Stimulated activated CD8-positive, alpha-beta memory T cell treated with anti-CD3 and anti-CD28 coated beads, Interleukin-4, amount 100 ng/mL, for 24 hours (primary cell): ENCODE measurements at places on chromosomes 5 and 9.

GRCh38 chr5:58211441-58211840 is 248.4 kb downstream of the PLK2 start:
- no peak for DNase-seq

DNA sequence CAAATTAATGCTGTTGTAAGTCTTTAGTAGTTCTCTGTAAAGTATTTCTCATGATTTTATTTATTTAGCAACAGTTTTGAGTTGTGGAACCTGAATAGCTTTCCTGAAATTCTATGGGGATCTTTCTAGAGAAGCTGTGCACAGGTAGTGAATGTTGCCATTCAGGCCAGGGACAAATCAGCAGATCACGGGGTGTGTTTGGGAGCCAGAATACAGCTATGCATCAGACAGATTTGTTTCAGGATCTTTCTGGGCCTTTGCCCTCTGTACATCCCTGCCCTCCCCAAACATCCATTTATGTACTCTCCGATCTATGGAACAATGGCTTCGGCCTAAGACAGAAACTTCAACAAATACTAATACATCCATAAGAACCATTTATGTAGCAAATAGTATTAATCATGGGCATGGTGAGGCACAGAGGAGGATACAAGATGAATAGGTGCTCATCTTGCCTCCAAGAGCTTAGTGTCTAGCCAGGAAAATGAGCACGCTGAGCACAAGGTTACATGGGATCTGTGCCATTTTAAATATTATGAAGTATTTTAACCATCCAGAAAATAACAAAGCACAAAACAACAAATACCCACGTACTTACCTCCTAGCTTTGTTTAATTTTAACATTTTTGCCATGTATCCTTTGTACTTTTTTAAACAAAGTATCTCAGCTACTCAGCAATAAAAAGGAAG is 13.1 kb downstream of the ARHGEF37 start:
- no peak for DNase-seq

GRCh38 chr9:126697330-126697729 is 83.6 kb downstream of the LMX1B start:
- no peak for DNase-seq

- DNase-seq: no peak
Measured at GRCh38 chr5:180491496-180491895, 2.7 kb upstream of the CNOT6 start.

GRCh38 chr9:105678163-105678562 is 15.9 kb downstream of the TAL2 start:
- no peak for DNase-seq

GRCh38 chr5:52356311-52356918 is 431.3 kb upstream of the ITGA1 start:
- no peak for DNase-seq

- no peak for DNase-seq
Measured at GRCh38 chr5:53507013-53507412, 26.6 kb downstream of the FST start.

DNA sequence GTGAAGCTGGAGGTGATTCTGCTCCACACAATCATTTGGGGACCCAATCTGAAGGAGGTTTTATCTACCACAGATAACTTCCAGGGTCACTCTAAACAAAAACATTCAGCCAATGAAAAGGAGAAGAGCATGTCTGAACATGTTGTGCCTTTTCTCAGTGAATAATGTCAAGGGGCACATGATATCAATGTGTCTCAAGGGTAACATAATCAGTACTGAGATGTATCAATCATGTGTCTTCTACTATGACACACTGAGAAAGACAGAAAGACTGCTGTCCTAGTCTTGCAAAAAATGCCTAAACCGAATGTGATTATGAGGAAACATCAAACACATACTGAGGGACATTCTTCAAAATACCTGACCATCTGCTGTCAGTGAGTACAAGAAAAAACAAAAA is 25.4 kb upstream of the RASA1 start:
- DNase-seq: no peak

DNA sequence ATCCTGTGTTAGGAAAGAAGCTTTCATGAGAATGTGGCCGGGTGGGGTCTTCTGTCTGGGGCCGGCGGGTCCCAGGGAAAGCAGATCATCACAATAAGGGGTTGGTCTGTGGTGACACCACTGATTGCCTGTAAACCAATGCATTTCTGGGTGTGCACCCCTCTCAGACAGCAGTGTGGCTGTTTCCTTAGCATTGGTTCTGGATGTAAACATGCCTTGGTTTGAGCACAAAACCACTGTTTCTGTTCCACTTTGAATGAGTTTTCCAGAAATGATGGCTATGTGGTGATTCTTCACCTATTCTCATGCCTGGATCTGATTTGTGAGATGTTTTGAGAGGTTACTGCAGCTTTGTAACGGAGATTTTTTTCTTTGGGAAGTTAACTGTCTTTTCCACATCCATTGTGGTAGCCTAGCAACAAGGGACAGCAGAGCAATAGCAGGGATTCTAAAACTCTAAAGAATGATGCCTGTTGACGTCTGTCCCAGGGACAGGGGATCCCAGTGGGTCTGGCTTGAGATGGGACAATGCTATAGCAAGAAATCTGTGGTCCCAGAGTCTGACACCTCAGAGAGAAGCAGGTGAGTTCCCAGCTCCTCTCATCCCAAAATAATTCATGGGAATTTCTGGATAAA is at the start of gene CCDC192:
Gene CCDC192 (plus strand): TSS at position 466 of the 636 bp plus-strand sequence. CDS start 55 bp downstream, at position 521.
- DNase-seq: no peak

- no peak for DNase-seq
Measured at GRCh38 chr9:22307013-22307711, 139.5 kb upstream of the DMRTA1 start.

- DNase-seq: peak; percentile 52
Measured at GRCh38 chr5:91381774-91382359, 1.2 kb downstream of the ARRDC3 start.

- peak; percentile 24 for DNase-seq
Measured at GRCh38 chr5:87300744-87301143, 33.1 kb downstream of the RASA1 start.

DNA sequence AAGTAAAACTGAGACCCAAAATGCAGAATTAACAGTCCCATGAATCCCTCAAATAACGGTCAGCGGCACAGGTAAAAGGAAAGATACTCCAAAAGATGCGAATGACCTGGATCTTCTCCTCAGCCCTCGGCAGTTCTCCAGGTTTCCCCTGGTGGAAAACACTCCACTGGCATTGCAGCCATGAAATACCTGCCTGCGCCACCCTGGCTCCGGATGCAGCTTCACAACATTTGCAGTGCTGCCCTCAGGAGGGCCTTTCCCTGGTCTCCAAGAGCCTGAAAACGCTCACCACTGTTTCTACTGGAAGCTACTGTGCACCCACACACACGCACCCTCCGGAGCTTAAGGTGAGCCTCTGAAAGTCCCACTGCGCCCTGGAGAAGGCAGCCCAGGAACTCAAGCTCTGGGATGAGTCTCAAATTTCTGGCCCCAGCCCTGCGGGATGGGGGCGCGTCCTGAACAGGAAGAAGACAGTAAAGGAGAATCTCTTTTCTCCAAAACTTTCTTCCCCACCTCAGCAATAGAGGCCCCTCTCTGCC is 612 bp downstream of the UGT3A2 start:
- DNase-seq: no peak

GRCh38 chr9:129289131-129289731 is 111.2 kb upstream of the IER5L start:
- no peak for DNase-seq

- DNase-seq: no peak
Measured at GRCh38 chr9:114178756-114179450, 23.6 kb downstream of the COL27A1 start.

DNA sequence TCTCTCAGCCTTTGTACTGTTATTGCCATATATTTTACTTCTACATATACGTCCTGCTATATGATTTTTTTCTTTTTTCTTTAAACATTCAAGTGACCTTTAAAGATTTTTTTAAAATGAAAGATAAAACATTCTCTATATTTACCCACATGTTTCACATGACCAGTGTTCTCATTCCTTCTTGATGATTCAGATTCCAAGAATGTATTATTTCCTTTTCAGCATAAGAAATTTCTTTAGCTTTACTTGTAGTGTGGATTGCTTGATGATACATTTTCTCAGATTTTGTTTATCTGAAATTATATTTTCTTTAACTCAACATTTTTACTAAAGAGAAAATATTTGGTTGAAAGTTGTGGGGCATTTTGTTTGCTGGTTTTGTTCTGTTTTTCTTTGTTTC is 792.1 kb downstream of the BRINP1 start:
- DNase-seq: no peak

GRCh38 chr5:66987126-66987525 is 209.5 kb downstream of the CD180 start:
- no peak for DNase-seq

- no peak for DNase-seq
Measured at GRCh38 chr9:133707065-133707762, 30.9 kb downstream of the SARDH start.

DNA sequence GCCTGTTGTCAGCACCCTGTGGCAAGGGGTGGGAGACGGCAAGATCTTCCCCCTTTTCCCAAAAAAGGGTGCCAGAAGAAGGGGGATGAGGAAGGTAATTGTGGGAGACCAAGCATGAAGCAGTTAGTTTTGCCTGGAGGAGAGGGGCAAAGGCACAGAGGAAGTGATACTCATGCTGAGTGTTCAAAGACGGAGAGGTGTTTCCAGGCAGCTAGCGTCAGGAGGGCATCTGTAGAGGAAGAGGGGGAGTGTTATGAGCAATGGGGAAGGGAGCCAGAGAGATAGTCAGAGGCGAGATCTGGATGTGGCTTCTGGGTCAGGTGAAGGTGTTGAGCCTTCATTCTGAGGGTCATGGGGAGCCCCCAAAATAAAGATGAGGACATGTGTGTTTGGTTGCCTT is 26.9 kb upstream of the ADAM19 start:
- DNase-seq: no peak

GRCh38 chr5:142821733-142822487 is 51.7 kb downstream of the ARHGAP26 start:
- no peak for DNase-seq

DNA sequence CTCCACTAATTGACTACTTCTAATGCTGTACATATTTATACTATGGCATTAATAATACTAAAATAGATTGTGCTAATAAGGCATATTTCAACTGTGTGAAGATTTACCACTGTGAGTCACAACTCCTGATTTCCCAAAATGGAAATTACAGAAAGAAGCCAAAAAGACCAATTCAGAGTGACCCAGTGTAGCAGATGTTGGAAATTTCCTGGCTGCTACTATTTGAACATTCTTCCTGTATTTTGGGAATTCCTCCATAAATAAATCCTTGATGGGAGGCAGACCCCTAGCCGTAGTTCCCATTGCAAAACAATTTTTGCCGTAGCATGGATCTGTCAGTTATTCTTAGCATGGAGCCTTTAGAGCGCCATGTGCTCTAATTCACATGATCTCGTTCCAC is 11.4 kb upstream of the PRUNE2 start:
- no peak for DNase-seq

DNA sequence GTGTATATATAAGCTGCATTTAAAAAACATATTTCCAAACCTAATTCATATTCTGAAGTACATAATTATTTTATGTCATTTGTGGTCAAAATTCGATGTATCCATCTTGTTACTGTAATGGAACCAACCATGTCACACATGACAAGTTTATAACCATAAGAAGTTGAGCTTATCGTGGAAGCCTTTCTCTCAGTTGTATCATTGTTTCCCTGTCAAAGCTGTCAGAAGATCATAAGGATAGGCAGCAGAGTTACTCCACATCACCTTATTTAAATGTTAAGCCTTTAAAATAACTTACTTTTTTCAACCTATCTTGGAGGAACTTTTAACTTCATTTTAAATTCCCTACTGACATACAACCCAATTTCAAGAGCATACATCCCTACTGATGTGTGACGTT is 841.5 kb downstream of the PTPRD start:
- DNase-seq: no peak

GRCh38 chr9:120890320-120891244 is 13.6 kb upstream of the PHF19 start:
- no peak for DNase-seq

DNA sequence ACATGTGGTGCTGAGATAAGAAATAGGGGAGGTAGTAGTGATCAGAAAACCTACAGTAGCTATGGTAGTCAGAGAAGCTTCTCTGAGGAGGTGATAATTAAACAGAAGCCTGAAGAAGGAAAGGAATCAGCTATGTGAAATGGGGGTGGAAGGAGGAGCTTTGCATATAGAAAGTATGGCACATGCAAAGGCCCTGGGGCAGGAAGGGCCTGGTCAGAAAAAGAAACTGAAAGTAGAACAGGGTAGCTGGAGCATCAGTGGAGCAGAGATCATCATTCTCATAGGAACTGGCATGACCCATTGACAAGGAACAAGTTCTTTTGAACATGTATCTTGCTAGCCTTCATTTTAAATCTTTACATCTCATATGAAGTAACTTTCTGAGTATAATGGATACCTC is 80.7 kb upstream of the ADRA1B start:
- no peak for DNase-seq

DNA sequence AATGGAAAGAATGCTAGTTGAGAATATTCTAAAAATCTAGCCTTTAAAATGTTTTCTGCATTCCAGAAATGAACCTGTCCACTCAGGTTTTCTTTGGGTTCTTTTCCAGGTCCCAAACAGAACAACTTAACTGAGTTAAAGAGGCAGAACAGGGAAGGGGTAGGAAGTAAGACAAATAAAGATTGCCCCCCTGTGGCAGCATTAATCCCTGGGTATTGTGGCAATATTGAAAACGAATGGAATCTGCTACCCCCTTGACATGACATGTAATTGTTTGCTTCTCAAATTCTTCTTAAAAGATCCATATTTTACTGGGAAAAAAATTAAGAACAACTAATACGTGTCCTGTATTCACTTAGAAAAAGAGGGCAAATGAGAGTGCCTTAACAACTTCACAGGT is 9.3 kb upstream of the RBM22 start:
- DNase-seq: no peak

- no peak for DNase-seq
Measured at GRCh38 chr5:38291355-38291754, 33.0 kb downstream of the EGFLAM start.

GRCh38 chr9:132588501-132589147 is 6.2 kb downstream of the BARHL1 start:
- no peak for DNase-seq

DNA sequence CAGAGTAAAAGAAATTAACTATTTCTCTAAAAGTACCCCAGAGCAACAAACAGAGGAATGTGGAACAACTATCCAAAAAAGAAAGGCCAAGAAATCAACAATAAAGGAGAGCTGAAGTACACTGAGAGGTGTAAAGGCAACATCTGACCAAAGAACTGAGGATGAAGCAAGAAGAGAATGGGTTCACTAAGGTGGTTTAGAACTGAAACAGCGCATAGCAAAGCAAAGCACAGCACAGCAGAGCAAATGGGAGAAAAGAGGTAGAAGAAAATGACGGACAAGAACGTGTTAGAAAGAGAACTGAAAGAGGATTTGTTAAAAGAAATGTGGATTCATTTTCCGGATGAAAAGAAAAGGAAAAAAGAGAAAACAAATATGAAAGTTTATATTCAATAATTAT is 25.8 kb downstream of the RFX3 start:
- no peak for DNase-seq
